Stimulated activated CD4-positive, alpha-beta T cell treated with anti-CD3 and anti-CD28 coated beads, Interleukin-4, amount 100 ng/mL, for 24 hours (primary cell): ENCODE measurements at places on chromosomes 2 and 18.

DNA sequence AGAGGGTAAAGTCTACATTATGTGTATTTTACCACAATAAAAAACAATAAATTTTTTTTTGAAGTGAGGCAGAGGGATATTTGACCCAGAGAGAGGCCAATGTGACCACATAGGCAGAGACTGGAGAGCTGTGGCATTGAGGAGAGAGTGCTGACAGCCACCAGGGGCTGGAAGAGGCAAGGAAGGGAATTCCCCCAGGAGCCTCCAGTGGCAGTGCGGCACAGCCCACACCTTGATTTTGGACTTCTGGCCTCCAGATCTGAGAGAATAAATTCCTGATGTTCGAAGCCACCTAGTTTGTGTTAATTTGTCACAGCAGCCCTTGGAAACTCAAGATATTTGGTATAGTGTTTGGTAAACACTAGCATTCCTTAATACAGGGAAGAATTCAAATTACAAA, 22.7 kb downstream of the ANKRD29 start:
- DNase-seq = no peak

- no peak for DNase-seq
These were observed 133.0 kb downstream of the CCDC178 start for GRCh38 chr18:33307520-33307919.

DNA sequence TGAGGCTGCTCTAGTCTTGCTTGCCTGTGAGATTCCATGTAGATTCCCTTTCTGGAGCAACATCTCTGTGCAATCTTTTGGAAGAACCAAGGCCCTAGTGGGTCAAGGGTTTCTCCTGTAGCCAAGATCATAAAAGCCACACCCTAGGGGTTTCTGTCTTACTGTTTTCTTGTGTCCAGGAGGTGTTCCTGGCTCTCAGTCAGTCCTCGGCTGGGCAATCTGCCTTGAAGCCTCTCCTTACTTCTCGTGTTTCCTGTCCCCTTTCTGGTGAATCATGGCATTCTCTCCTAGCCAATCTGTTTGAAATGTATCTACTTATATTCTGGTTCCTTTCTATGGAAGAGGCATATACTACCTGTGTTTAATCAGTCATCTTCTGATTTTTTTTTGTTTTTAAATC, 484.8 kb upstream of the UBE2E3 start:
- DNase-seq = no peak

DNA sequence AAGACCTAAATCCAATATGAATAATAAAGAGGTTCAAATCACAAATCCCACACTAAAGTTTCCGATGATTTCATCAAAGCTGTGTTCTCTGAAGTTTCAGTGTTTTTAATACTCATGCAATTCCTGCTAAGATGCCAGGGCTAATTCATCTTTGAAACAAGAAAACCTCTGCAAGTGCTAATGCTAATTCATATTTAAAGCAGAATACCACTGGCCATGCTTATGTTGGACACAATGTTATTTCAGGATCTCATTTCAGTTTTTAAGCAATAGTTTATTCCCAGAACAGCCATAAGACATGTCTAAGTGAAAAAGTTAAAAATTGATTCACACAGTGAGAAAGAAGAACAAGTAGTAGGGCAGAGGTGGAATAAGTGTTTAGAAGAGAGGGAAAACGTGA, 62.8 kb downstream of the GRB14 start:
- no peak for DNase-seq

DNA sequence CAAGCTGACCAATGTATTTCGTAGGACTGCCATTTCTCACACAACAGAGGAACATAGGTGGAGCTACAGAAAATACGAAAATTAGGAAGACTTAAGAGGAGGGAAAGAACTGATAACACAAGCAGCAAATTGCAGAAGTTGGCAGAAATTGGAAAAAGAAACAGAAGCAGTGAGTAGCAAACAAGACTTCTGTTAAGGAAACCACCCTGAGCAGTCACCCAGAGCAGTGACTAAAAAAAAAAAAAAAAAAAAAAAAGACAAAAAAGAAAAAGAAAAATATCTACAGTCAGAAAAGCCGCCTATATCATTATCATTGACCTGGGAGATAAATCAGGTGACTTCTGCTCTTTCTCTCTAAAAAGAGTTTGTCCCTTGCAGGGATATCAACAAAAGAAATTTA, 21.4 kb downstream of the STK17B start:
- DNase-seq = no peak

DNA sequence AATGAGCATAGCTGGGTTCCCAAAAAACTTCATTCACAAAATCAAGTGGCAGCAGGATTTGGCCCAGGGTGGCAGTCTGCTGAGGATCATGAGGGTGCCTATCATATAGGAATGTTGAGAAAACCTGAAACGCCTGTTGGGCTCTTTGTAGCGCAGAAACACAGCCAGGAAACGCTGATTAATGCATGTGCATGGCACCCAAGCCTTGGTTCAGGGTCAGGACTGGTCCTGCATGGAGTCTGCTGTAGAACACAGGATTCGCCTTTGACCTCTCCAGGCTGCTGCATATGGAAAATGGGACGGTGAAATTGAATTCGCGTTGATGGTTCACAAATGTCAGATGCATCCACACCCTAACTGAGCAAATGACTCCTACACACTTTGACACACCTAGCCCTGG, 227.9 kb upstream of the COPS8 start:
- no peak for DNase-seq

DNA sequence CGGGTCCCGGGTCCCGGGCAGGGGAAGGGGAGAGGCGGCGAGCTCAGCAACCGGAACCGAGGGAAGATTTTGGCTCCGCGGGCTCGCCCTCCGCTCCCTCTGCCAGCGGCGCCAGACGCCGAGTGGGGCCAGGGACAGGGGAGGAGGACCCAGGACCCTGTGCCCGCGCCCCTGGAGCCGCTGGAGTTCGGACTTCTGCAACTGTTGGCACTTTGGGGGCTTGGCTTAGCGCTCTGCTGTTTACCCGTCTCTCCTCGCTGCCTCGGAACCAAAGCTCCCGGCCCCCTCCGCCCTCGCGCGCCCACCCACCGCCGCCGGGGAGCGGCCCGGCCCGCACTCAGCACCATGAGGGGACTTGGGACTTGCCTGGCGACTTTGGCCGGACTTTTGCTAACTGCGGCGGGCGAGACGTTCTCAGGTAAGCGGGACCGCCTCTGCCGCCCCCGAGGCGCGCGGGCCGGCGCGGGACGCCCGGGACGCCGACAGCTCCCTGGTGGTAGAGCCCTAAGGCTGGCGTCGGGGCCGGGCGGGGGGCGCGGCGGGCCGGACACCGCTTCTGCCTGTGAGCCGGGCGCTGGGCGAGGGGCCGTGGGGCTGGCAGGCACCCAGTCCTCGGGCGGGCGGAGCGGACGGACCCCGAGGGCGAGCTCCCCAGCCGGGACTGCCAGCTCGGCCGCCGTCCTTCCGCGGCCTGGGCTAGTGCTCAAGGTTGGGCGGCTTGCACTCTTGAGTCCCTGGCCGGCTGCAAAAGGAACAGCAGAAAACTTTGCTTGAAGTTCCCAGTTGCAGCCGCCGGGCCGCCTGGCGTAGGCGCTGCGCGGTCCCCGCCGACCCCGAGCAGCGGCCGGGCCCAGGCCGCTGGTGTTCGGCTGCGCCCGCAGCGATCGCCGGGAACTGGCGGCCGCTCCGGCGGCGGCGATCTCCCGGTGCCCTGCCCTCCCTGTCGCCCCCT, 634 bp downstream of the PTPRM start:
- no peak for DNase-seq

DNA sequence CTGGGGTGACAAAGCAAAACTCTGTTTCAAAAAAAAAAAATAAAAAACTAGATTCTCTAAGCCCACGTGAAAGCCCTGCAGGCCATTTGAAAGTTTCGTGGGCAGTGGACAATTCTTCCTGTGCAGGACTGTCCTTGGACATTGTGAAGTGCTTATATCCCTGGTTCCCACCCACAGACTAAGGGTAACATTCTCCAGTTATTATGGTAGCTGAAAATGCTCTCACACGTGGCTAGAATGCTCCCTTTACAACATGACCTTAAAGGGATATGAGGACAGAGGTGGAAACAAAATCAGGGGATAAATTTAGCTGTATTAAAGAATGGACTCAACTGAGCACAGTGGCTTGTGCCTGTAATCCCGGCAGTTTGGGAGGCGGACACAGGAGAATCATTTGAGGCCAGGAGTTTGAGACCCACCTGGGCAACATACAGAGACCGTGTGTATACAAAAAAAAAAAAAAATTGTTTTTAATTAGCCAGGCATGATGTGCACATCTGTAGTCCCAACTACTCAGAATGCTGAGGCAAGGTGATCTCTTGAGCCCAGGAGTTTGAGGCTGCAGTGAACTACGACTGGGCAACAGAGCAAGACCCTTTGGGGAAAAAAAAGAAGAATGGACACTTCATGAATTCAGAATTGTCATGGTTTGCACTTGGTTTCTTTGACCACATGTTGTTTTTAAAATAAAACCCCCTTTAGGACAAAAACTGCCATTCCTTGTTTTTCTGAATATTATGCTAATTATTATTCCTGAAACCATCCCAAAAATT, 167.9 kb downstream of the MGAT5 start:
- no peak for DNase-seq
